ENCODE measurements at places on chromosomes 3 and 15. TPM values are rescaled to one million over a fixed set of nuclear protein-coding genes. Genes with fewer than 3 reads are reported as not detected.

RPL15 gene
- polyA plus RNA-seq = 3,226 TPM

A4GNT gene
- 0.27 TPM for polyA plus RNA-seq

IQCF2 gene
- not detected for polyA plus RNA-seq

KIAA1143 gene
- polyA plus RNA-seq = 36.2 TPM
